ENCODE measurements at places on chromosomes 2 and 18. TPM values are rescaled to one million over a fixed set of nuclear protein-coding genes. Genes with fewer than 3 reads are reported as not detected.
A peak's percentile ranks its signal among the peaks of the same experiment; 100 is the strongest.

DNA sequence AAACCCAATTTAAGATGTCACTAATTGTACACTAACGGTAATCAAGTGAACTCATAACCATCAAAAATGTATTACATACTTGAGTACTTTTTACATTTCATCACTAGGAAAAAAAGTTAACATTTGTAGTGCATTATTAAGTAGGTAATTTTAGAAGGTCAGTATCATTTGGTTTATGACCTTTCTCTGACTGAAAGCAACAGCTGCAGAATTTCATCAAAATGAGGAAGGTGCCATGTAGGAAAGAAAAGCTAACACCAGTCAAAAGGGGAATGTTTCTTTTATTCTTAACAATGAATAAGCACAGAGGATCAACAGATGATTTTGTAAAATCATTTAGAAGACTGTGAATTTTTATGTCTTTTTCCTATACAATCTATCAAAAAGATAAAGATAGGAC, 79.0 kb downstream of the PIGN start:
- H3K4me3 ChIP-seq = no peak overlapping the region
- no peaks in the 10 kb centered on the region for H3K27me3 ChIP-seq
- H3K27ac ChIP-seq = no peak overlapping the region
- H3K4me1 ChIP-seq = peaks cover 17% of the 10 kb centered on the region
- peaks cover 5% of the 10 kb centered on the region for H3K36me3 ChIP-seq

GRCh38 chr2:48178611-48179010, 272.3 kb upstream of the FBXO11 start:
- H3K27me3 ChIP-seq = peaks cover 3% of the 10 kb centered on the region
- H3K4me3 ChIP-seq = no peak overlapping the region
- H3K4me1 ChIP-seq = peaks cover 18% of the 10 kb centered on the region
- no peak for DNase-seq
- no peak overlapping the region for H3K27ac ChIP-seq
- H3K36me3 ChIP-seq = no peaks in the 10 kb centered on the region

GRCh38 chr2:29295845-29296244, 180.6 kb downstream of the CLIP4 start:
- no peaks in the 10 kb centered on the region for H3K36me3 ChIP-seq
- peak; percentile 28 for DNase-seq
- H3K4me3 ChIP-seq = no peak overlapping the region
- no peak overlapping the region for H3K27ac ChIP-seq

DNA sequence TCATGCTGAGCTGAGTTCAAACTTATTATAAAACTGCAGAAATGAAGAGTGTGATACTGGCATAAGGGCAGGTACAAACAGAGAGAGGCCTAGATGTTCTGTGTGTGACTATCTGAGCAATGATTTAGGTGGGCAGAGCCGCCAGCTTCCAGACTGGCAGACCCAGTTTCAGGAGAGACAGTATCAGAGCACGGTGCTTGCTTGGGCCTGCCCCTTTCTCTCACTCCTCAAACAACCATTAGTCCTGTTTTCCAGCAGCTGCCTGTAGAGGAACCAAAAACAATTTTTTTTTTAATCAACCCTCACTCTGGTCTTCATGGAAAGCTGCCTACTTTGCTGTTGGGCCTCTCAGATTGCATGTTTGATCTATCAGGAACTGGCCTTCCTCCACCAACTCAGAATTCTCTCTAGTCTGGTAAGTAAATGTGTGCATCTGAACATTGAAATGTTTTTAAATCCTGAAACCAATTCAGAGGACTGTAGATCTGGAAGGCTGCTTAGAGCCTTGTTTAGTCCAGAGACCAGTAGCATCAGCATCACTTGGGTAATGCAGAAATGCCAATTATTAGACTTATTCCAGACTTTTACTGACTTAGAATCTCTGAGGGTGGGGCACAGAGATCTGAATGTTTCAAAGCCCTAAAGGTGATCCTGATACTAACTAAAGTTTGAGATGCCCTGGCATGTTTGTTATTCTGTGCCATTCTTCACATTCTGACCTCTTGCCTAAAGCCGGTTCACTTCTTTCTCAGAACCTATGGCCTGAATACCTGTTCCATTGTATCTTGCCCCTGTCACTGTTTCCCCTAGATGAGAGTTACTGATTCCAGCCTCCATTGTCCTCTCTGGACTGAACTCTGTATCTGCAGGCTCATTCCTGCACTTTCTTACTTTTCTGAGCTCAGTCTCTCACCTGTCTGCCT, 24.8 kb upstream of the CRIM1 start:
- H3K36me3 ChIP-seq = no peaks in the 10 kb centered on the region
- peak overlapping the region; percentile 82 for H3K27ac ChIP-seq
- H3K4me1 ChIP-seq = peaks cover 54% of the 10 kb centered on the region
- no peak overlapping the region for H3K4me3 ChIP-seq
- DNase-seq = no peak

The BUB1 gene
- 16.0 TPM for total RNA-seq
